ENCODE measurements at places on chromosomes 3 and 15.

GRCh38 chr15:40040770-40041169 lies 1.8 kb upstream of the SRP14 start:
- no peak for DNase-seq

DNA sequence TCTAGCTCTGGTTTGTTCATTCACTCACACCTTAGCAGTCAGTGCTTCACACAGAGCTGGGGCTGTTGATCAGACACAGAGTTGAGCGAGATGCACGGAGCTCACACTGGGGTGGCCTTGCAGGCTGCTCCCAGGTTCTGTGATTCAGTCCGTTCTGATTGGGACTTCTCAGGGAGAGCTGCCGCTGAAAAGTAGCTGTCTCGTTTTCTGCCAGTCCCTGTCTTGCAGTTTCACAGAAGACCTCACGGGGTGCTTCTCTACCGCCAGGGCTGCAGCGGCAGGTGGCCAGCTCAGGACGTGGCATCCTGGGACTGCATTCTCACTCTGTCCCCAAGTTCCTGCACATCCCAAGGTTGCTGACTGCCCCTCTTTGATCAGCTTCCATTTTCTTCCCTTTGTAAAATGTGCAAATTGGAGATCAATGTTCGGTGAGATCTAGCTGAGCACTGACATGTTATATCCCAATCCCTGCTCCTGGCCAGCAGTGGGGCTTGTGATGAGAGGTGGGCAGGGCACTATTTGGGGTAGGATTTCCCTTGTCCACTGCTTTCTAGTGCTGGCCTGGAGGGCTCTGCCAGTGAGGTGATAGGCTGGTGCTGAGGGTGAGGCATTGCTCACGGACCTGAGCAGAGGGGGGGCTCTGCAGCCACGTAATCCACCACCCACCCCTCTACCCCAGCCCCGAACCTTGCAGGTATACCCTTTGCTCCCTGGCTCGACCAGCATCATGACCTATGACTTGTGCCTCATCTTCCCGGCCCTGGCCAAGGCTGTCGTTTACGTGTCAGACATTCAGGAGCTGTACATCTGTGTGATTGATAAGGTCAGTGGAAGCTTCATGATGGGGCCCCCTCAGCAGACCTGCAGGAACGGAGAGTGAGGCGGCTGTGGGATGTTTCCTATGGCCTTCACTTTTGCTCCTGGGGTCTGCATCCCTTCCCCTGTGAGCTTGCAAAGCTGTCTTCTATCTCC lies 5.3 kb upstream of the TXNRD3 start:
- DNase-seq: no peak

GRCh38 chr3:13347390-13347950 lies 72.7 kb downstream of the NUP210 start:
- no peak for DNase-seq

- no peak for DNase-seq
These were observed 457.7 kb downstream of the NAALADL2 start for GRCh38 chr3:175316799-175317198.

- DNase-seq: no peak
These were observed 63.2 kb upstream of the RASGRP1 start for GRCh38 chr15:38627689-38628277.

GRCh38 chr3:192919901-192920300 lies 2.2 kb upstream of the MB21D2 start:
- DNase-seq: no peak

DNA sequence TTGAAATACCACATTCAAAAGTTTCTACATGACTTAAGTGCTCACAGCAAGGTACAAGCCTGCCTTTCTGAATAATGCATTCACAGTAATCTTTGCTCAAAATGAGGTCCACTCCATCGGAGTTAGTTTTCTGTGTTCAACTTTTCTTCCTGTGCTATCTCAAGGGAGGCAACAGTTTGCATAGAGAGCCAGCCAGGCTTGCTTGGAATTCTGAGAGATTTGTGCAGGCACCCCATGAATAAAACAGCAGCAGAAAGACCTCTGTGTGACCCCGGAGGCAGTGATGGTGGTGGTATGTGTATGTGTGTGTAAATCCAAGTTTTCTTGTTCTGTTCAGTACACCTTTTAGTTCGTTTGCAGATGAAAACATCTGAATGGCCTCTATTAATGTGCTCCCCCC lies 124.0 kb downstream of the ADAMTS9 start:
- no peak for DNase-seq

DNA sequence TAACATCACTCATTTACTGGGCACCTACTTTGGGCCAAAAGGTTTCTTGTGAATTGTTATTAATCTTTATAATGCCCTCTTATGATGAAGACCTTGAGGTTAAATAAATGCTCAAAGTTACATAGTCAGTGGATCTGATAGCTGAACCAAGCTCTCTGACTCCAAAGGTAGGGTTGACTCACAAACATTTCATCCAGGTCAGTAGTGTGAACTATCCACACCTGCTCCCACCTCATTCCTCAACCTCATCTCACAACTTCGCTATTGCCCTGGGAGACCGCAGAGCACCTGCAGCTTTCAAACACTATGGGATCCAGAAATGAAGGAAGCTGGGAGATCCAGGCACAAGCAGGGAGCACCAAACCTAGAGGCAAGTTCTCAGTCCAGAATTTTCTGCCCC lies 93.8 kb upstream of the FGF12 start:
- no peak for DNase-seq
